ENCODE measurements at places on chromosomes 7 and 10.

- peak; percentile 52 for DNase-seq
Observed at GRCh38 chr7:5997210-5997808, 11.5 kb downstream of the PMS2 start.

DNA sequence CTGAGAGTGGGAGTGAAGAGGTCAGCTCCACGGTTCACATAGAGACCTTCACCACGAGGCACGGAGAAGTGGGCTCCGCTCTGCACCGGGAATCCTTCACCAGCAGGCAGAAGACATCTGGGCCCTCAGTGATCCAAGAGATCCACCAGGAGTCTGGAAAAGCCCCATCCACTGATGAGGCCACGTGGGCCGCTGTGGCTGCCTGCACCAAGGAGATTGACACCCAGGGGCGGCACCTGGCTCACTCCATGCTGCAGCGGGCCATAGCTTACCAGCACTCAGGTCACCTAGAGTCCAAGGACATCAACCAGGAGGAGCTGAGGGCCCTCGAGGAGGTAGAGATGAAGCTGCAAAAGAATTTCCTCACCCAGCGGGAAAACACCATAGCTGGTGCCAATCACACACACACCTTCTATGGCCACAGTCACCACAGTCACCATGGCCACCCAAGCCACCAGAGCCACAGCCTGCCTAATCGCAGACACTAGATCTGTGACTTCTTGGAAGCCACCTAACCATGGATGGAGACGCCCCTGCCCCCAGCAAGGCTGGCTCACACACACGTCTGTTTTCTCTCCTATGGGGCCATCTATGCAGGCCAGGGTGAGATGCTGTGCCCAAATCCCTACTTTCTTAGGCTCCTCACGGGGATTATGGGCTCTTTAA is 694 bp downstream of the C10orf62 start:
- DNase-seq = no peak

DNA sequence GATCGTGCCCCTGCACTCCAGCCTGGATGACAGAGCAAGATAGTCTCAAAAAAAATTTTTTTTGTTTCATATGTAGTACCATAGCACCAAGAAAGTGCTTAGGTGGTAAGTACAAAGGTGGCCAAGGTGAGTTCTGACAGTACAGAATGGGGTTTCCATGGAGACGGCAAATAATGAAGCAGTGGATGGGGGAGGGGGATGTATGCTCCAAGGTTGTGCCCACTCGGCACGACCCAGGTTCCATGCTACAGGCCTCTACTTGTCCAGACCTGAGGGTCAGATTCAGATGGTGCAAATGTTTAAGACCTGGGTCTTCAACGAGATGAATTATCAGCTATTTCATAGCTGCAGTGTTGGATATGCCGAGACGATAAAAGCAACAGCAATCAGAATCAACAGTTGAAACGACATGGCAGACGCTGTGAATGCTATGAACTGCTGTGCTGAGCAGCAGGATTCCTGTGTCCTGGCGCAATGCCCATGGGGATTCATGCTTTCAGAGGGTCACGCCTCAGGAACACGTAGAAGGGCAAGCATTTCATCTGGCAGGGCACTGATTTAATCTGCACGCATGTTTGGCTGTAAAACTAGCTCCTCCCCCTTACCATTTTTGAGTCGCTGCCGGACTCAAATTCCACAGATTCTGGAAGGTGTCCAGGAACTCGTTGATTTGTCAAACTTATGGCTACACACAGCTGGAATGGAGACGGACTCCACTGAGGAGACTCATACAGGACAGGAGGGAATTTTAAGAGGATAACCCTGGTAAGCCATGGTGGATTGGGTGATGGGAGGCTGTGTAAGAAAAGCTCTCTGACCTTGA is 256.5 kb downstream of the FRMD4A start:
- no peak for DNase-seq

- no peak for DNase-seq
Observed at GRCh38 chr10:99629625-99629978, 9.4 kb upstream of the SLC25A28 start.

- no peak for DNase-seq
Observed at GRCh38 chr10:1679821-1680650, 57.3 kb downstream of the ADARB2 start.

DNA sequence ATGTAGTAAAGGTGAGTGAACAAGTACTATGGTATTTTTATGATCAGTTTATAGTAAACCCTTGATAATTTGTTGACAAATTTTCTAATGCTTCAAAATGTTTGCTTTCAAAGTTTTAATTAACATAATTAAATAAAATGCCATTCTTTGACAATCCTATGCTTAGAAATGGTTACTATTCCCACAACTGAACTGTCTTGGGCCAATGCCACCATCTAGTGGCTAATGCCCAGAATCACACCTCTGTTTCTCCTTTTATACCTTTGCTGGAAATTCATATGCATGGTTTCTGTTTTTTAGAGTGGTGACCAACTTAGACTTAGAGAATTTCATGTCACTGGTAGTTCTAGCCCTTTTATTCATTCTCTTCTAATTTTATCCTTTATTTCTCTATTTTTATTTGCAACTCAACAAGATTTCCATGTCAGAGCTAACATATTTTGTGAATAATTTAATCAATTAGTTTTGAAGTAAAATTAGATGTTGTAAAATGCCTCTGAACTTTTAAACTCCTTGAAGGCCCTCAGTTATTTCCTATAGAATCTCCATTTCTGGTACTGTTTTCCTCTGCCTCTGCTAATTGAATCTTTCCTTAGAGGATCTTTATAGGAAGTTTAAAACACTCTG is 31.1 kb downstream of the PCGF5 start:
- DNase-seq = peak; percentile 58

- peak; percentile 5 for DNase-seq
Observed at GRCh38 chr7:55053651-55054571, 35.1 kb downstream of the EGFR start.

DNA sequence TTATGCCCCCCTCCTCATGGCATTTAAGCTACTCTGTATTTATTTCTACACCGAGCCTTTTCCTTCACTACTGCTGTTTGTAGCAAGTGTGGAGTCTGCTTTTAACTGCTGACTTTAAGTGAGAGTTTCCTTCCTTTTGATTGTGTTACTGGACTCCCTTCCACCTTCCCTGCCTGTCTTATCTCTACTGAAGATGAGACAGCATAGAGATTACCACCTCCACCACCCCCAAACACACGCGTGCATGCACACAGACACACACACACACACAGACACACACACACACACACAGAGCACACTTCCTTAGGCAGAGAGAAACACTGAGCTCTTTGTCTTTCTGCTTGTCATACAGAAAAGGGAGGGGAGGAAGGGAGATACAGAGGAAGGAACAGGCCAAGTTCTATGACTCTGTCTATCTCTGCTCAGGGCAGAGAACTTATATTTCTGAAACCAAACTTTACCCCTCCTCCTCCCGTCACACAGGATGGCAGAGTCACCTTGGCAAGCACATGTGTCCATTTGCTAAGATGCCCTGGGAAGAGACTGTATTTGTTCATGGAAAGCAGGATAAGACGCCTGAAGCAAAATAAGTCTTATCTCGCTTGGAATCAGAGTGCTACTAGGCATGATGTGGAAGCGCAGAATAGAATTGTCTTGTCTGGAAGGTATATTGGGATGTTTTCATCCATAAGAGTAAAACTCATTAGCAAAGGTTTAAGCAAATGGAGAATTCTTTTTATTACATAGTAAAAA is 81.8 kb upstream of the CAV2 start:
- no peak for DNase-seq

DNA sequence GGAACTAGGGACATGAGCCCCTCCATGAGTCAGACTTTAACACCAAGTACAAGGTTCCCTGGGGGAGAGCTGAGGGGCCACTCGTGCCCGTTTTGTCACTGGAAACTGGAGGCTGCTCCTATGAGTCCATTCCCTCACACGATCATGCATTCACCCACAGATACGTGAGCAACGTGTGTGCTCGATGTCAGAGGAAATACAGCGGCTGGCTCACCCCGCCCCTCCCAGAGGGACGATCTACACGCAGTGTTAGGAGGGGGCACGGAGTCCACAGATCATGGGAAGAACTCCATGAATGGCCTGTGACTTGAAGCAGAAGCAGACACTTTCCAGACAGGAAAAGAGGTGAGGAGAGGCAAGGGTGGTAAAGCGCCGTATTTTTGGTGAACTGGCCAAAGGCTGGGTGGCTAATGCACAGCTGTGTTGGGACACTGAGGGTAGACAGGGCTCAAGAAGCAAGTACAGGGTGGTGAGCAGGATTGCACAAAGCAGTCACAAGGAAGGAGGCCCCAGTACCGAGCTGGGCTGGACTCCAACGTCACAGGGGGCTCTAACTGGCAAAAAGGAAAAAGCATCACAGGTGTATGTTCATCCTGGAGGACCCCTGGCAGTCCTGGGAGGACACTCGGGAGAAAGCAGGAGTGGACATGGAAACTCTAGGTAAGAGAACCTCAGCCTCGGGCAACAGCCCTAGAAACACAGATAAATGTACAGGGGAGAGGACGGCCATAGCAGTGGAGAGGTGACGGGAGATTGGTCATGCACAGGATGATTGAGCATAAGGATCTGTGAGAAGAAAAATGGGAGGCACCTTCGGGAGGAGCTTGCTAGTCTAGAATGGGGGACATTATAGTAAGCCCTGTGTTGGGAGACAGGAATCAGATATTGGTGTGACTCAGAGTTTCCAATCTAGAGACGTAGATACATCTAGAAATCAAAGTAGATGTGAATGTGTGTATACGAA is 41.2 kb downstream of the TNS3 start:
- no peak for DNase-seq
